ENCODE measurements at places on chromosomes 16 and 17.

- no peak for DNase-seq
Observed at GRCh38 chr17:65366102-65366844, 195.2 kb downstream of the AXIN2 start.

GRCh38 chr17:68142595-68142994, 105.2 kb upstream of the AMZ2 start:
- no peak for DNase-seq

- DNase-seq, result peak; percentile 25
Observed at GRCh38 chr17:57091186-57091618, 6.2 kb downstream of the AKAP1 start.

DNA sequence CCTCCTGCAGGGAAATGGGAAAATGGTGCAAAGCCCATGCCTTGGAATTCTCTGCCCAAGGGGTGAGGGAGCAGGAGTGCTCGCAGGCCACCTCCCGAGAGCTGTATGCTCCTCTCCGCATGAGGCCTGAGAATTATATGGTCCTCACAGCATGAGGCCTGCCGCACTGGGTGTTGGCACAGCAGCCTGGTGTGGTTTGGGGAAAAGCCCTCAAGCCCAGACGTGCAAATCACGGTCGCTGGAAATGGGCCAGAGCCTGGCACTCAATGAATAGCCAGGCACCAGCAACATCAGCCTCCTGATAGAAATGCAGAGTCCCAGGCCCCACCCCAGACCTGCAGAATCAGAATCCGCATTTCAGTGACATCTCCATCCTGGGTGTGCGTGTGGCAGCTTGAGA, 156.4 kb upstream of the FOXF1 start:
- no peak for DNase-seq

- DNase-seq, result no peak
Observed at GRCh38 chr17:58504826-58505351, 9.5 kb downstream of the MTMR4 start.

GRCh38 chr17:7654832-7655540, 4.3 kb downstream of the ATP1B2 start:
- no peak for DNase-seq

DNA sequence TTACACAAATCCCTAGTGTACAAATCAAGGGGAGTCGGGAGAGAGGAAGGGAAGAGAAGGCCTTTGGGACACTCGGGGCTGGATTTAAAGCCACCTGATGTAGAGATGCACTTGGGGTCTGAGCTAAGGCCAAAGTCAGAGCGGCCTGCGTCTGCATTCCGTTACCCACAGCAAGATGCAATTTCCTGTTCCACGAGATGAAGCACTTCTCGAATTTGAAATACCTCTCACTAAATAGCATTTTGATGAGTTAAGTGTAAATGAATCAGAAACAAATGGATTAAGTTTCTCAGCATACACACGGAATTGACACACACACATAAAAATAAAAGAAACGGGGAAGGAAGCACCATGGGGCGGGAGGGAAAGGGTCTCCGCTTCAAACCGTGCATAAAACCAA, 386.0 kb downstream of the SOX9 start:
- no peak for DNase-seq

GRCh38 chr16:78749745-78750268, 650.4 kb downstream of the WWOX start:
- DNase-seq, result no peak

GRCh38 chr17:61029181-61029580, 351.5 kb downstream of the BCAS3 start:
- DNase-seq, result no peak

DNA sequence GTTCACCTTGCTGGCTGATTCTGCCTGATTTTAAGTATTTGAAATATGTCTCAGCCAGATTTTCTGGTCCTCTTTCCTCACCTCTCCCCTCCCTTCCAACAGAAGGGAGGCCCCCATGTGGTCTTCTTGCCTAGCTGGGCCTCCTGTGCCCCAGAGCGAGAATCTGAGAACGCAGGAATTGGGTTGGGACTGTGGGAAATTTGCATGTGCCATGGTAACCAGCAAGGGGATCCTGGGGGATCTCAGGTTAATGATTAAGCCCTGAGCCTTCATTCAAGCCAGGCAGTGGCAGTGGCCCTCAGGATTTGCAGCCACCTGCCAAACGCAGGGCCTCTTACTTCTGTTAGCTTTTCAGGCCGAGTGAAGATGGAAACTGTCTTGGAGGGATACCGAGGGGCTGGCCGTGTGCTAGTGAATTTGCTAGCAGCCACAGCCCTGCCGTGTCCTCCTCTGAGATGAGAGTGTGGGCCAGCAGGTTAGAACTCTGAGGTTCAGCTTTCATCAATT, 40.2 kb downstream of the KSR1 start:
- DNase-seq, result no peak

DNA sequence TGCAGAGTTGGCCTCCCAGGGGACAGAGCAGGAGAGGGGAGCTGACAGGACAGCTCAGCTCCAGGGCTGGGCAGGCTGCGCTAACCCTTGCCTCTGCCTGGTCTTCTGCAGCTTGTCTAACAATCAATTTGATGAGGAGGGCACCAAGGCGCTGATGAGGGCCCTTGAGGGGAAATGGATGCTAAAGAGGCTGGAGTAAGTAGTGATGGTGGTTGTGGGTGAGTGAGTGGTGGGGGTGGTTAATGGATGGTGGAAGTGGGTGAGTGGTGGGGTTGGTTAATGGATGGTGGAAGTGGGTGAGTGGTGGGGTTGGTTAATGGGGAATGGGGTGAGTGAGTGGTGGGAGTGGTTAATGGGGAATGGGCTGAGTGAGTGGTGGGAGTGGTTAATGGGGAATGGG, 22.0 kb upstream of the CPNE2 start:
- no peak for DNase-seq

DNA sequence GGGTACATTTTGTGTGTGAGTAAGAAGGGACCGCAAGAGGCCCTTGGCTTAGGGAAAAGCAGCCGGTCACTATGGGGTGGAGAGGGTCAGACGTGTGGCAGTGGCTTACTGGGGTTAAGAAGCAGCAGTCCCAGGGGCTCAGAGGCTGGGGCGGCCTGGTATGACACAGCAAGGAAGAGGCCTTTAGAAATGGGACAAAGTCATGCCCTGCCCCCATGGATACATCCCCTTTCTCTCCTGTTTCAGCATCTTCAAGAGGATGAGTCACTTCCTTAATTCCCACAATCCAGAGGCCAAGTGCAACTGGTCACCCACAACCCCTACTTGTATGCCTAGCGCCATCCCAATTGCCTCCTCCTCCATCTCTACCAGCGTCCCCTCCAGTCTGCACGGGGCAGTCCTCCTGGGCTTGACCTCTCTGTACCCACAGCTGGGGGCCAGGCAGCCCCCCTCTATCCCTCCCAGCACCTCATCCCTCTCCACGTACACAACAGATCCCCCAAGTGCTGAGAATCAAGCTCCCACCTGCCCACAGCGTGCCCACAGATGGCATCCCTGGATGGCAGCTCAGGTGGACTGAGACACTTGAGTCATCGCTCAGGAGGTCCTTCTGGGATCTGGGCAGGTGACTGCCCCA, 6.9 kb upstream of the EFTUD2 start:
- no peak for DNase-seq
